ENCODE measurements at places on chromosomes 2 and 18.
A peak's percentile ranks its signal among the peaks of the same experiment; 100 is the strongest.

GRCh38 chr2:224518806-224519580, 66.2 kb downstream of the CUL3 start:
- DNase-seq: no peak

- DNase-seq: no peak
Measured at GRCh38 chr2:151097128-151097527, 164.5 kb downstream of the RBM43 start.

GRCh38 chr2:231369580-231370428, 25.7 kb upstream of the B3GNT7 start:
- DNase-seq: no peak

- no peak for DNase-seq
Measured at GRCh38 chr2:143429932-143430679, 300.9 kb downstream of the ARHGAP15 start.

DNA sequence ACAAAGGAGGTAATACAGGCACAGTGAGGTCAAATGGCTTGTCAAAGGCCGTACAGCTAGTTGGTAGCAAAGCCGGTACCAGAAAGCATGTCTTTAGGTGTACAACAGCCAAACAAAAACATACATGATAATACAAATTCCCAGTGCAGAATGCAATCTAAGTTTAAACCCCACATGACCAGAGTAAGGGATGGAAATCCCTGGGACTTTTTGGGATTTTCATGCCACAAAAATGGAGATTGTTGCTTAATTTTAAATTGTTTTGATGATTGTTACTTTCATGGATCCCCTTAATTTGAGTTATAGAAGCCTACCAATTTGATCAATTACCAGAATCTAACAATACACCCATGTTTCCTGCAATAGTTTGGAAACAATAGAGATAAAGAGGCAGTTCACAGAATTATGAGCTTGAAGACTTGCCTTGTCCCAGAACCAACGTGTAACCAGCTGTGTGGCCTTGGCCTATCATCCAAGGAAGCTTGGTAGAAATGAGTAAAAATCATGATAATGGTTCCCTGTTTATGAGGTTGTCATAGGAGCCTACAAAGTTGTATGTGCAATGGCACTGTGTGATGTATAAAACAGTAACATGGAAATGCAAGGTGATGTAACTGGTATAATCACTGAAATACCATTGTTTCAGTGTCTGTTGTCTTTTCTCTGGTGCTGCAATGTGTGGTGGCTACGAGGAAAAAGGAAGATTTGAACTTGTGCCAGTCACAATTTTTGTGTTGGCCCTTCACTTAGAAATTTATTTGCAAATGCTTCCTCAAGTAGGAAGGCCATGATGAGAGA, 85.3 kb downstream of the ZEB2 start:
- DNase-seq: no peak

GRCh38 chr18:35953688-35954087, 18.8 kb upstream of the RMP24 start:
- no peak for DNase-seq

- peak; percentile 12 for DNase-seq
Measured at GRCh38 chr18:25921677-25922421, 168.6 kb downstream of the SS18 start.

- DNase-seq: no peak
Measured at GRCh38 chr2:197862246-197862955, 58.0 kb downstream of the PLCL1 start.

DNA sequence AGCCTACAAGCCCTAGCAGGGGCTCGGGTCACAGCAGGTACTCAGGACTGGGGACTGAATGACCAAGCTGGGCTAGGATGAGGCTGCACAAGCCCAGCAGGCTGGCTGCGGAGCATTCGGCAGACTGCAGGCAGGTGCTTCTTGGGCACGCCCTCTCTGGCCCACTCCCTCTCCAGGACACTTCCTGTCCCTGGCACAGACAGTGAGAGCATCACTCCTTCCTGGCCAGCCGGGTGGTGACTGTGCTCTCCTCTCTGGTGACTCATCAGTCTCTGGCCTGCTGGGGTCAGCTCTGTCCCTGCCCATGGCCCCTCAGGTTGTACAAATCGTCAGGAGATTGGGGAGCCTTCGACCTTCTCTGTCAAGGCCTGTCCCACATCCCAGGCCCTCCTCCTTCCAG, 22.5 kb downstream of the C1QL2 start:
- DNase-seq: peak; percentile 15

GRCh38 chr2:30235008-30235655, 3.8 kb downstream of the LBH start:
- no peak for DNase-seq

DNA sequence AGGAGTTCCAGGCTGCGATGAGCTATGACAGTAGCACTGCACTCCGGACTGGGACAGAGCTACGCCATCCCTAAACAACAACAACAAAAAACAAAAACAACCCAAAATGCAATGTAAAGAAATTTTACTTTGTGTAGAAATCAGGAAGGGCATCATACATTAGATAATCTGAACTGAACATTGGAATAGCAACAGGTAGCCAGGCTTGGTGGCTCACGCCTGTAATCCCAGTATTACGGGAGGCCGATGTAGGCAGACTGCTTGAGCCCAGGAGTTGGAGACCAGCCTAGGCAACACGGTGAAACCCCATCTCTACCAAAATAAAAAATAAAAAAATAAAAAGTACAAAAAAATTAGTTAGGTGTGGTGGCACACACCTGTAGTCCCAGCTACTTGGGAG, 2.1 kb upstream of the PNO1 start:
- DNase-seq: no peak

- no peak for DNase-seq
Measured at GRCh38 chr2:139492131-139492680, 712.0 kb upstream of the NXPH2 start.

GRCh38 chr18:61699397-61700110, 193.3 kb downstream of the RNF152 start:
- no peak for DNase-seq

- DNase-seq: no peak
Measured at GRCh38 chr2:221415789-221416188, 156.3 kb downstream of the EPHA4 start.

Measured in NCI-H345 (cell line).